NCI-H345 (cell line): ENCODE measurements at places on chromosomes 7 and 10.

- DNase-seq, result no peak
Measured at GRCh38 chr7:24463474-24463873, 109.8 kb upstream of the PALS2 start.

GRCh38 chr7:94912085-94912484 is 4.7 kb downstream of the PPP1R9A start:
- no peak for DNase-seq

DNA sequence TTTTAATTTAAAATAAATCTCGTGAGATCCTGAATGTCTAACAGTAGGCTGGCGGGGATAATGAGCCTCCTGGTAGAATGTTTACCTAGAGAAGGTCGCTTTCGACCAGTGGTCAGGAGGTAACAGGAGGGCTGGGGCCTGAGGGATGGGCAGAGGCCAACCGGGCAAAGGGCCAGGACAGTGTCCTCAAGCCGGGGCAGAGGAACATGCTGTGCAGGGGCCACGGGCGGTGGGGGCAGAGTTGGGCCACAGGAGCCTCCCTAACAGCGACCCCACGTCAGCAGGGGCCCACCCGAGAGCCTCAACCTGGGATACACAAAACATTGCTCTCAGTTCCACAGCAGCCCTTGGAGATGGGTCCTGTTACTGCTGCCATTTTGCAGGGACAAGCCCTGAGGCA is 14.5 kb downstream of the CFAP46 start:
- no peak for DNase-seq

DNA sequence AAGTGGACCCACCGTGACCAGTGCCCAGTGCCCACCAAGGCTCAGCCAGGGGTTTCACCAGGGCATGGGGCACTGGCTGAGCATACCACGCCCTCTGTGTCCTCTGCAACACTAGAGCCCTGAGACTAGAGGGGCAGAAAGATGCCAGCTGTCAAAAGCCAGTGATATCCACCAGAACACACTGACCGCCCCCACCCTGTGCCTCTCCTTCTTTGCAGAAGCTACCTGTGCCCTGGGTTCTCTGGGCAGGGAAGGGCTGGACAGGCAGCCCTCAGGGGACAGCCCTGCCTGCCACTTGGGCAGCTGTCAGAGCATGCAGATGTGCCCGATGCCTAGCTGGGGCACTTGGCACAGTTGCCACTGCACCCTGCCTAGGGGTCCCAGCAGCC is 494 bp downstream of the VSIR start:
- DNase-seq, result no peak

- no peak for DNase-seq
Measured at GRCh38 chr7:83872501-83872900, 223.6 kb upstream of the SEMA3E start.

DNA sequence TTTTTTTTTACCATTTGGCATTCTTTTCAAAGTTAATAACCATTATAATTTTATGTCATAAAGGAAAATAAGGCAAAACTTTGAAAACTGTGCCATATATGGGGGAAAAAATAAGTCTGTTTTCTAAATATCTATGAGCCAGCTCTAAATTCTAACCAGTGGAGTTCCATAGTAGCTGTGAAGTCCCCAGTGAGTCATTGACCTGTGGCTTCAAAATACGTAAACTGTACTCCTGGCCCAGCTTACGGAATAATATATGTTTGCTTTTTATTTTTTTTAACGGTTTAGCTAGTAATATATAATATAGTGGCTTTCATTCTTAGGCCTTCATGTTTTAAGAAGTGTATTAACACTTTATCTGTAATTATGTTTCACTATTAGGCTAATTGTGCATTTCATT is 20.5 kb downstream of the ZRANB1 start:
- no peak for DNase-seq
